Posterior cingulate gyrus (tissue), 11 donors: ENCODE measurements at places on chromosomes 7 and 10.

- no peak for DNase-seq
Measured at GRCh38 chr7:76089865-76090475, 42.1 kb downstream of the MDH2 start.

DNA sequence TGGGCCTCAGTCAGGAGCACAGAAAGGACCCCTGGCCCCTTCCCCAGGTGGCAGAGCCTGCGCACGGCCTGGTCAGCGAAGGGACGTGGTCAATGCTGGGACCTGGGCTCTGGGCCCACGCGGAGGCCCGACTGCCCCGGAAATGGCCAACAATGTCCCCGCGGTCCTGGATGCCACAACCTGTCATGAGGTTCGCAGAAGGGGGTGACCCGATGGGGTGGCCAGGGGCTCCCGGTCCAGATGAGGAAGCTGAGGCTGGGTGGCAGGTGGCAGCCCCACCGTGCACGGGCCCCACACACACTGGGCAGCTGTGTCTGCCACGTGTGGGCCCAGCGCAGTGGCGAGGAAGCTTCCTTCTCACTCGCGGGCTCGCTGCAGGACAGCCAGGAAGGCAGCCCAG is 49.4 kb downstream of the DPYSL4 start:
- DNase-seq = no peak

- no peak for DNase-seq
Measured at GRCh38 chr10:106136175-106136574, 1028.3 kb downstream of the SORCS1 start.

DNA sequence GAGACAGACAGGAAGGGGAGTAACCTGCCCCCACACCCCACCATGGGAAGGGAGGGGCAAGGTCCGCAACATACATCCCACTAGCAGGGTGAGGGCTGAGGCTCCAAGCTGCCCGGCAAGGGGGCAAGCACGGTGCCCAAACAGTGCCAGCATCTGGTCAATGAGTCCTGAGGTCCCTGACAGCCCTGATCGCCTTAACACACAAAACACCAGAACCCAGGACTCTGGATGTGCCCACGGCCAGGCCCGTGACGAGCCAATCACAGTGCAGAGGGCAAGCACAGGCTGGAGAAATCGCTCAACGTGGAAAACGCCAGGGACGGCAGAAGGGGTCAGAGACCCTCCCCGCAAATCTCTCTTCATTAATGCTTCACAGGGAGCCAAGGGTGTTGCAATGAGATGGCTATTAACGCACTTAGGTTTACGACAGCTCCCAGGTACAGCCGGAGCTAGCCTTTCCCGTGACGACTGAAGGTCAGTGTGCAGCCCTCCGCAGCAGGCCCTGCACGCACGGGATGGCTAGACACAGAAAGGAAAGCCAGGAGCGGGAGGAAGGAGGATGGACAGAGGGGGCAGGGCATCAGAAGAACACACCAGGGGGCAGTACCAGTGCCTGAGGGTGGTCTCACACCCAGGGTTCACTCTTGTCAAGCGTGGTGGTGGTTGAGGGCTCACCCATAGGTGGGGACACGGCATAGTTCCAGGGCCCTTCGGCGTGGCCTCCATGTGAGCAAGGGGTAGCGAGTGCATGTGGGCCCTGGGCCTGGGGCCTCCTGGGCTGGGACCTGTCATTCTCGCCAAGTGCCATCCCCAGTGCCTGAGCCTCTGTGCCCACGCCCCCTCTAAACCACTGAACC is 220.5 kb downstream of the MAD1L1 start:
- DNase-seq = peak; percentile 52

DNA sequence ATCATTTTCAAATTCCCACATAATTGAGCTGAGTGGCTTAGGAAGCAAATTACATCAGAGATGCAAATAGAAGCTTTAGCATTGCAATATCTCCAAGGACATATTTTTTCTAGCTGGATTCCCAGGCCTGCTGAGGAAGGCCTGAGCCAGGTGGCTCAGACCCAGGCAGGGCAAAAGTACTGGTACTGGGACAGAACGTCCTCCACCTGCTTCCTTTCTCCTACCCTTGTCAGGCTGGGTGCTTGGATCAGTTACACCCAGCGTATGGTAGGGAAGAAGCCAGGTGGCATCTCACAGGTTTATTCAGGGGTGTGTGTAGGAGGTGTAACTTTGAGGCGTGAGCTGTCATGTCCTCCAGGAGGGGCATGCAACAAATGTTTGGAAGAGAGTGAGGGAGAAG is 3.0 kb upstream of the PANK1 start:
- no peak for DNase-seq

GRCh38 chr10:14060320-14061070 is 270.2 kb downstream of the FRMD4A start:
- DNase-seq = no peak

DNA sequence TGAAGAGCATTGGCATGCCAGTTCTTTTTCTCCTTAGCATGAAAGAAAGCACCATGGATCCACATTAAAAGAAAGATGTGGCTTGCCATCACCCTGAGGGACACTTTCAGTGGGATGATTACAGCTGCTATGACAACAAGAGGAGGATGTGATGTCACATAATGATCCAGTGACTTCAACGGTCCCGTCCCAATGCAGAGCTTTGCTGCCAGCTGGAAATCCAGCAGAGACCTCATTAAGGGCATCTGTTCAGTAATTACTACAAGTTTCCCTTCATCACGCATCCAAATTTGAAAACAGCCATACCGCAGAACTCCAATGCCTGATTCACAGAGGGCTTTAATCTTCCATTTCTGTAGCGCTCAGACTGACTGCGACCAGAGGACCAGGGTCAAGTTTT is 206.6 kb downstream of the LSM5 start:
- no peak for DNase-seq

DNA sequence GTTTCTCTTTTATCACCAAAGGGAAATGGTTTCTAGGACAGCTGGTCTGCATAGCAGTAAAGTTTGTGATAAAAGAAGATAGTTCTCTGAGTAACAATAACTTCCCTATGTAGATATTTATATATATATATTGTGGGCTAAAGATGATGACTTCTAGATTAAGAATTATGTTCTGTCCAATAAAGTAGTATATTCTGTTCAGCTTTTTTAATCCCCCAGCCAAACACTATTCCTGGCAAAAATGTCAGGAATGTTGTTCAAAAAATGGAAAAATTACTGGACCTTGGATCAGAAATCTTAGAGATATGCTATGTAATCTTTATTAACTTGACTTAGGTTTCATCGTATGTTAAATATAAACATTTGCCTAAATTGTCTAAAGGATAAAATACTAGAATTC is 136.3 kb upstream of the GNAI1 start:
- no peak for DNase-seq

DNA sequence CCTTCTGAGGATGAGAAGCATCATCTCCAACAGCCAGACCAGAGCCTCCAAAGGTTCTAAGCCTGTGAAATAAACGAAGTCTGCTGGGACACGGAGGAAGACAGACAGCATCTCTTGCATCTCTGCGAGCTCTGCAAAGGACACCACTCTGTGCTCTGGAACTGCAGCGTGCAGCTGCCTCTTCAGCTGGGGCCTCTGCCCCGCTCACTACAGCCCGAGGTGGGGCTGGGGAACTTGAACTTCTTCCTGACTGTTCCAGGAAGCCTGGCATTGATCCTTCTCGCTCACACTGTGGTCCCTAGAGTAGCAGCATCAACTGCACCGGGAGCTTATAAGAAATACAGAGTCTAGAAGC is 163.3 kb downstream of the USP6NL start:
- no peak for DNase-seq

GRCh38 chr7:101720324-101720723 is 91.2 kb upstream of the MYL10 start:
- no peak for DNase-seq

DNA sequence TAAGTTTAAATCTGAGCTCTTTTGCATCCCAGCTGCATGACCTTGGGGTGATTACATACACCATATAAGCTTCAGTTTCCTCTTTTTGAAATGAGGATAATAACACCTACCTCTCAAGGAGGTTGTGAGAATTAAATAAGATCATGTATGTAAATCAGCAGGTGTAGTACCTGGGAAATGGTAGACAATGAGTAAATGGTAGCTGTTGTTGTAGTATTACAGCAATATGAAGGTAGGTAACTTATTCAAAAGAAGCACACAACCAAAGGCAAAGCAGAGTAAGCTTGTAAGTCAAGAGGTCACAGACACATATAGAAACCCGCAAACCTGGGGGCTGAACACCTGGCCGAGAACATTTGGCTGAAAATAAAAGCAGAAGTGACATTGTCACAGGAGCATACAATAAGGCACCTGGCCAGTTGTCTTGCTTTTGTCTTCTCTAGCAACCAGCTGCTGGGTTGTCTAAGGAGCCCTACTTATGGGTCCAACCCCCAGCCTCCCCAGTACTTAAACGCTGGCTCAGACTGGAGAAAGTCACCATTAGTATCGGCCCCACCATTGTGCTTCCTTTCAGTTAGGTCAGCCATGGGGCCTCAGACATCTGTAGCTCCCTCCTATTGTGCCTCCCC is 203.6 kb upstream of the MKLN1 start:
- DNase-seq = no peak

DNA sequence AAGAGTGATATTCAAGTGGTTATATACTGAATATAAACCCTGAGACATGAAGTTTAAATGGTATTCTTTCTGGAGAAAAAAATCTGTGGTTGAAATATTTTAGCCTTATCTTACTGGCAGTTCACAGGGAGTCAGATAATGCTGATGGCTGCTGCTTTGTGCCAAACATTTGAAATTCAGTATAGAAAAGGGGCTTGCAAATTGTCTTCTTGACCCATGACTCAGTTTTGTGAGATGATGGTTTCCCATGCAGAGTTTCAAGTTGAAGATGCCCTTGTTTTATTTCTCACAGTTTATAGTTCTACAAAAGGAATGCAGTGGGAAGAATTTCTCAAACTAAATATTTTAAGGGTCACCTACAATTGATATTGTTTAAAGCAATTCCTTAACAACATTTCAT is 251.1 kb upstream of the MEOX2 start:
- no peak for DNase-seq

DNA sequence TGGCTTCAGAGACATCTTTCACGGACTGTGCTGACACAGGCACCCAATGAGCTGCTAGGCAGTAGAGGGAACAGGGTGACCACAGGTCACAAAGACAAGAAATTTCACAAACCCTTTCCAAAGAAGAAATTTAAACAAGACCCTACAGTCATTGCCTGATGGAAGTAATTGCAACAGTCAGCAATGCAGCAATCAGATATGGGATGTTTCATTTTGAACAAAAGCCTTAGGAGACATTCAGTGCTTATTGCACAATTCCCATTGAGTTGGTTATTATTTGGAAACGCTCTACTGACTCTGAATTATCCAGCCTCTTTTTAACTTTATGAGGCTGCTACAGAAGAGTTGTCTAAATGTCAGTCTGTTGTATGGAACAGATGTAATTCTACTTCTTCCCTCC is 85.5 kb downstream of the ETV1 start:
- no peak for DNase-seq

DNA sequence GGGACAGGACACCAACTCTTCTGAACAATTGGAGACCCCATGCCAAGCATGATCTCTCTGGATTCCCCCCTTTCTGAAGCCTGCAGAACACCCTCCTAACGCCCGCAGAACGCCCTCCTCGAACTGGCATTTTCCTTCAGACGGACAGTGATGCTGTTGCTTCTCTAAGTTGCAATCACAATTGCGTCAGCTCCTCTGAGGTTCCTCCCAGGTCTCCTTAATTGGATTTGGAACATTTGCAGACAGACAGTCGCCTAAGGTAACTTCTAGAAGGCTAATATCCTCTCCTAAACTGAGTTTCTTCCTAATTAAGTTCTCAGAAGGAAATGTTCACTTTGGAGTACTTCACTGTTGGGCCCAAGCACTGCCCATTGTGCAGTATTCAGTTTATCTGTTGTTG is 20.5 kb upstream of the SERPINE1 start:
- no peak for DNase-seq

DNA sequence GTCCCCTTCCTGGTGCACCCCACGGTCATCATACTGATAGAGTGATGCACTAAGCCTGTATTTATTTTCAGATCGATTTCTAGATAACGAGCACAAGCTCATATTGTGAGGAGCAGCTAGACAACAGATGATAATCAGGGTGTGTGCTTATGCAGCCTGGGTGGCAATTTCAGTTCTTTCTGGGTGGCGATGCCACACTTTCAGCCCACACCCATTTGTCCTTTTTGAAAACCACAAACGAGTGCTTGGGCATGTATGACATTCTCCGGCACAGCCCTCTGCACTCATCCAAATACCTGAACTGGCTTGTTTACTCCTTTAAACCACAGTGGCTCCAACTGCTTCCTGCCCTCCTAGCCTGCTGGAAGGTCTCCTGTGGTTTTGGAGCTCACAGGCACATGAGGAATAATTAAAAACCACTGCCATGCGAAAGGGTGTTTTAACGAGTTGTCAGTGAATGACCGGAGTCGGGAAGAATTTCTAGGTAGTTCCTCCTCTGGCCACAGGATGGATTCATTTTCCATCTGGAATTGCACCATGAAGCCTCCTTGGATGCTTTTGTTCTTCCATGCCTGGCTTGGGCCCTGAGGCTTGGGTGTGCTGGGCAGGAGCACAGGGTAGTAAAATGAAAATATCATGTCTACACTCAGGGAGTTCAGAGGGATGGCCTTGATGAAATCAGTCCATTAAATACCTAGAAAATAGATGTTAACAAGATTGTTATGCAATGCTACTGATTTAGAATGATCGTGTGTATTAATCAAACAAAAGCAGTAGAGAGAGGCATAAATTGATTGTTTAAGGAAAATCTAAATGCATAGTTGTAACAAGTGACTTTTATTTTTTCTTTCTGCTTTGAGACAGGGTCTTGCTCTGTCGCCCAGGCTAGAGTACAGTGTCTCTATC is 52.4 kb upstream of the ITGB1 start:
- no peak for DNase-seq

DNA sequence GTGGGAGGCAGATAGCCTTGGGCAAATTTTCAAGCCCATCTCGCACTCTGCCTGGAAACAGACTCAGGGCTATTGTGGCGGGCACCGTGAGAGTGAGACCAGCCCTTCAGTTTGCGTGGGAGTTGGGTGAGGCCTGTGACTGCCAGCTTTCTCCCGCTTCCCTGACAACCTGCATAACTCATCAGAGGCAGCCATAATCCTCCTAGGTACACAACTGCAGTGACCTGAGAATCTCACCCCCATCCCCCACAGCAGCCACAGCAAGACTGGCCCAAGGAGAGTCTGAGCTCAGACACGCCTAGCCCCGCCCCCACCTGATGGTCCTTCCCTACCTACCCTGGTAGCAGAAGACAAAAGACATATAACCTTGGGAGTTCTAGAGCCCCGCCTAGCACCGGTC is 275.4 kb downstream of the GRID1 start:
- no peak for DNase-seq

- no peak for DNase-seq
Measured at GRCh38 chr7:15686295-15686956, at the start of gene MEOX2. Gene MEOX2, minus strand, starts transcription at chr7:15686683. Its CDS starts 281 bp downstream, at chr7:15686402.

DNA sequence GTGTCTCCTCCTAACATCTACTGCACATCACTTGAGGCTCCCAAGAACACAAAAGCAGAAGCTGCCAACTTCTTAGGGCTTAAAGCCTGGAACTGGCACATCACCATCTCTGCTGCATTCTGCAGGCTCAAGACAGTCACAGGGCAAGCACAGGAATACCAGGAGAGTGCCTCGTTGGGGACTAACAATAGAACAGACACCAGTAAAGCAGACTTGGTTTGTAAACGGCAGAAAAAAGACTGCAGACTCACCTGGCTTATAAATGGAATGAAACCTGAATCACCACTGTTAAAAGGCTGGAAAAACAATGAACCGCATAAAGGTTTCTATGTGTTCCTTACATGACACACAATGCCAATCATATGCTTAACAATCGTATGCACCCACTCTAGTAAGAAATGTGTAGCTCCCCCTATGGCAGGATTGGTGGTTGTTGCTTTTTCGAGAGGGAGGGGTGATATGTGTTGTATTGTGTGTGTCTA is 12.8 kb downstream of the RHEB start:
- peak; percentile 84 for DNase-seq

- no peak for DNase-seq
Measured at GRCh38 chr7:132446260-132446659, 130.0 kb downstream of the PLXNA4 start.
